Activated naive CD4-positive, alpha-beta T cell treated with anti-CD3 and anti-CD28 coated beads, Interleukin-2, amount 50 U/mL, for 72 hours (primary cell): ENCODE measurements at places on chromosomes 6 and 20. TPM values are rescaled to one million over a fixed set of nuclear protein-coding genes. Genes with fewer than 3 reads are reported as not detected.

The SPATA25 gene
- total RNA-seq = 0.64 TPM

DNA sequence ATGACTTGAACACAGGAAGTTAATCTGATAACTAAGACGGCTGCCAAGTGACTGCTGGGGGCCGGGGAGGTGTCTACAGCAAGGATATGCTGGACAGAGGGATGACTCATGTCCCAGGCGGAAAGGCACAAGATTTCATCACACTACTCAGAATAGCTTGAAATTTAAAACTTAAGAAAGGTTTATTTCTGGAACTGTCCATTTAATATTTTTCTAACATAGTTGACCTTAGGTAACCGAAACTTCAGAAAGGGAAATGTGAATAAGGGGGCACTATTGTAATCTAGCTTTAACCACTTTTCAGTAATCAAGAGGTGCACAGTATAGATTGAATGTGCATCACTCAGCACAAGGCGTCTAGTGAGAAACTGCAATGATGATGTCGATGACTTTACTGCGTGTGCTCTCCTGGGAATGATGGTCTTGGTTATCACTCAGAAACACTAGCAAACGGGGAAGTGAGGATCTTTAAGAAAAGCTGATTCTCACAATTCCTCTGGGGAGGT lies 171.5 kb downstream of the QKI start:
- no peak for DNase-seq

DNA sequence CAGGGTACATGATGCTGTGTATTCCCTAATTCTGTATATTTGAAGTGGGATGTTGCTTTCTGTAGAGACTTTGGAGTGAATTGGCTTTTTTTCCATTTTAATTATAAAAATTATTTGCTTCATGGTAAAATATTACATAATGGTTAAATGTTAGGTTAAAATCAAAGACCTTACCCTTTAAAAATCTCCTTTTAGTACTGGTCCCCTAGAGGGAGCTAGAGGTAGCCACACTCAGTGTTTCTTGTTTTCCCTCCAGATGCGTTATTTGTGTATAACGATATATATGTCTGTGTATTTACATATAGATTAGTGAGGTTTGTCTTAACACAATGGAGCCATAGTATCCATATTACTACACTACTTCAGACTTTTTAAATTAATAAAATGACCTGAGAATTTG lies 146.7 kb downstream of the PLCB4 start:
- no peak for DNase-seq

DNA sequence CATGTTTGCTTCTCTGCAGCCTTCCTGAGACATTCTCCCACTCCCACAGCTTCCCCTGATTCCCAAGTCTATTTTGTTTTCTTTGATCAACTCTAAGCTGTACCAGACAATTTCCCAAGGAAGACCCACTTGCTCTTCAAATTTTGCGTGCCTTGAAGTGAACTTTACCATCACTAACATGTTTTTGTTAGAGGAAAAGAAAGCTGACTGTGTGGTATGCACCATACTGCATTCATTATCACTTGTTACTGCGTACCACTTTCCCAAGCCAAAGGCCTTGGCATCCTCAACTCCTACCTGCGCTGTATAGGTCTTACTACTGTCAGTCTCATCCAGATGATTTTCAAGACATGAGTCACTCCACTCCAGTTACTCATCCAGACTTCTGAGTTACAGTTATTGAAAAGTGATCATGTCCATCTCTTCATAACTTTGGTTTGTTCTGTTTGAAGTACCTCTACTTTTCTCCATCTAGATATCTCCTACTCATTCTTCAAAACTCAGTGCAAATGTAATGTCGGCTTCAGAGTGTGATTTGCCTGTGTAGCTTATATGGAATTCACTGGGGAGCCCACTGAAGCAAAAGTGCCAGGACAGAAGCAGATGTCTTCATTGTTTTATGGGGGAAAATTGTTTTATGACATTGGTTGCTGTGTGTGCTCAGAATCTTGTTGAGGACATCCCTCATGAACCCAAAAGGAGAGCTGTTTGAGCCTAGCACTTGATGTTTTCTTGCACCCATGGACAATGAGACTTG lies 5.2 kb downstream of the RPS12 start:
- no peak for DNase-seq

The UST gene
- 0.49 TPM for total RNA-seq

GRCh38 chr6:81808851-81809570 lies 56.5 kb upstream of the TENT5A start:
- DNase-seq = no peak

DNA sequence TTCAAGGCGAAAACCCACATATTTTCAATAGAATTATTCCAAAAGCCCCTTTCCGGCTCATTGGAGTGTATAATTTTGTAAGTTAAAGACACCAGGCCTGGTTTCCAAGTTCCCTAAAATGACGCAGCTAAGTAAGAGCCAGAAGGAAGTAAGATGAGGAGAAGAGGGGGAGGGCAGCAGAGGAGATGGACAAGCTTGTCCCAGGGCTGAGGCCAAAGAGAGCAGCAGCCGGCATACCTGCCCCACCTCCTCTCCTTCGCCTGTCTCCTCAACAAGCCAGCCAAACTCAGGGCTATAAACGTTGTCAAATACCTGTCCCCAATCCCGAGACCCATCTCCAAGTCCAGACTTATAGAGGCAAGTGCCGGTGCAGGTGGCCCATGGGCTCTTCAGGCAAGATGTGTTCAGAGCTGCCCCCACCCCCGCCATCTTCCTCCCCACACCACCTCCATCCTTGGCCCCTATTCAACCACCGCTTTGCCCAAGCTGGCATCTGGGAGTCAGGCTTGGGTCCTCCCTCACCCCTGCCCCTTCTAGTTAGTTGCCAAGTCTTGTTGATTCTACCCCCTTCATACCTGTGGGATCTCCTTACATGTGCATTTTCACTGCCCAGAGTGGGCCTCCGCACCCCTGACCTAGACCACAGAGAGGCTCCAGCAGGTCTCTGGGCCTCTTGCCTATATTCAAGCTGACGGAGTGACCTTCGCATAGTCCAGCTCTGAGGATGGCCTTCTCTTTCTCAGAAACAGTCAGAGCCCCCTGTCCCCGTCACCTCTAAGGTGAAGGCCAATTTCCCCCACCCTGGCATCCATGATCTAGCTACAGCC lies 75.7 kb upstream of the SIRPA start:
- no peak for DNase-seq
